ENCODE measurements at places on chromosomes 4 and X.

- no peak for DNase-seq
Measured at GRCh38 chrX:44580466-44580865, 37.8 kb upstream of the FUNDC1 start.

DNA sequence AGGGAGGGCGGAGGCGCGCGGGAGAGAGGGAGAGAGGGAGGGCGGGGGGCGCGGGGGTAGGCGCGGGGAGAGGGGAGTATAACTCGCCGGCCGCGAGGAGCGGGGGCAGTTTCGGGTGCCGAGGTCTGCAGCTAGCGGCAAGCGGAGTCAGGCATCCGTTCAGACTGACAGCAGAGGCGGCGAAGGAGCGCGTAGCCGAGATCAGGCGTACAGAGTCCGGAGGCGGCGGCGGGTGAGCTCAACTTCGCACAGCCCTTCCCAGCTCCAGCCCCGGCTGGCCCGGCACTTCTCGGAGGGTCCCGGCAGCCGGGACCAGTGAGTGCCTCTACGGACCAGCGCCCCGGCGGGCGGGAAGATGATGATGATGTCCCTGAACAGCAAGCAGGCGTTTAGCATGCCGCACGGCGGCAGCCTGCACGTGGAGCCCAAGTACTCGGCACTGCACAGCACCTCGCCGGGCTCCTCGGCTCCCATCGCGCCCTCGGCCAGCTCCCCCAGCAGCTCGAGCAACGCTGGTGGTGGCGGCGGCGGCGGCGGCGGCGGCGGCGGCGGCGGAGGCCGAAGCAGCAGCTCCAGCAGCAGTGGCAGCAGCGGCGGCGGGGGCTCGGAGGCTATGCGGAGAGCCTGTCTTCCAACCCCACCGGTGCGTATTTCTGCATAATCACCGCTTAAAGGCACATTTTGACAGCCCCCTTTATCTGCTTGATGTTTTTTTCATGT is at the start of gene POU4F2:
Gene POU4F2, plus strand, starts transcription at position 108 of the 720 bp plus-strand sequence. Its CDS starts 248 bp downstream, at position 356.
- no peak for DNase-seq

- no peak for DNase-seq
Measured at GRCh38 chr4:74056858-74057562, 18.5 kb upstream of the CXCL3 start.

- no peak for DNase-seq
Measured at GRCh38 chr4:109238746-109239145, 63.7 kb downstream of the COL25A1 start.

GRCh38 chr4:2340272-2341061 is 78.0 kb downstream of the ZFYVE28 start:
- DNase-seq, result no peak

DNA sequence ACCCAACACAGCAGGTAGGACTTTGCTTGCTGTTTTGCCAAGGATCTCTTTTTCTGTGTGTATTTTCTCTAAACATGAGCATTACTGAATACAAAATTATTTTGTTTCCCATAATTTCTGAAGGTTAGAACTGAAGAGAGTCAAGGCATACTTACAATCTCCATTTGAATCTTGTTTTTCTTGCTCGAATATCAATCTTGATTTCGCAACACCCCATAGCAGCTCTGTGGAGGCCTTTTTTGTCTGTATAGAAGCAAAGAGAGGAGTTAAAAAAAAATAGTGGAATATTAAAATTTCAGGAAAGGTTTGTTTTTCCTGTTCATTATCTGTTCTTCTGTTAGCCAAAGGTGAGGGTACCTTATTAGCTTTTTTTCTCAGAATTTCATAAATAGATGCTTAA is 92.9 kb downstream of the TNIP2 start:
- no peak for DNase-seq

DNA sequence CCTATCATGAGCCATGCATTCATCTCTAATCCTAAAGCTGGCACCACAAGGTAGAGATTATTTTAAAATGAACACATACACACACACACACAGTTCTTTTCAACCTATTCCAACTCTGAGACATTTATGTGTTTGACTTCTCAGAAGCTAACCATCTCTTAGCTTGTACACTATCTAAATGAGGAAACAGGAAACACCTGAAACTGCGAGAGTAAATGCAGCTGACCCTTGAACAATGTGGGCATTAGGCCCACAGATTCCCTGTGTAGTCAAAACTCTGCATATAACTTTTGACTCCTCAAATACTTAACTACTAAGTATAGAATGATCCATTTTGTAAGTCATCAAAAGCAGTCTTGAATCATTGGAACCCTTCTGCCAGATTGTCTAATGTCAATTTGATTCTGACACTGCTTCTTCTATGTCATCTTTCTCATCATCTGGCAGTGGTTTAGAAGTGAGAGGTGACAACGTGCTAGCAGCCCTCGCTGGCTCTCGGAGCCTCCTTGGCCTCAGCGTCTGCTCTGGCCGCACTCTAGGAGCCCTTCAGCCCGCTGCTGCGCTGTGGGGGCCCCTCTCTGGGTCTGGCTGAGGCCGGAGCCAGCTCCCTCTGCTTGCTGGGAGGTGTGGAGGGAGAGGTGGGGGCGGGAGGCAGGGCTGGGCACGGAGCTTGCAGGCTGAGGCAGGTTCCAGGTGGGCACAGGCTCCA is 21.4 kb upstream of the IL15 start:
- no peak for DNase-seq

DNA sequence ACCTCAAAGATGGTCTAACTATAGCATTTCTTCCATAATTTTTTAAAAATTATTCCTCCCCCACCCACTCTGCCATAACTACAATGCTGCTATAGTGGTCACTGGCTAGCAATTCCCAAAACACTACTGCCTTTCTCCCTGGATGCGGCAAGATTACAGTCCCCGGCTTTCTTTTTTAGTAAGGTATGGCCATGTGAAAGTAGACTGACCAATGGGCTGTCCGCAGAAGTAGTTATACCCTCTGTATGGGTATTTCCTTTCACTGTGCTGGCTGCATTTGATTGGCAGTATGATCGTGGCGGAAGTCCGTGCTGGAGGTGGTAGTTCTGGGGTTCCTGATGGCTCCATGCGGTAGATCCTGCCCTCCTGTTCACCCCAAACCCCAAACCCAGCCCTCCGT is 166.0 kb downstream of the FBXO8 start:
- DNase-seq, result no peak

Data from stimulated activated CD4-positive, alpha-beta T cell treated with anti-CD3 and anti-CD28 coated beads, Interleukin-1b, Interleukin-23, amount 100 ng/mL, for 1 hour (primary cell).